ENCODE measurements at places on chromosomes 11 and 22.

GRCh38 chr11:73293356-73293936, 14.6 kb upstream of the ARHGEF17 start:
- DNase-seq = no peak

- DNase-seq = no peak
These were observed 161.9 kb upstream of the TTC12 start for GRCh38 chr11:113152500-113152899.

GRCh38 chr22:41932353-41932752, 5.7 kb upstream of the TNFRSF13C start:
- DNase-seq = no peak

DNA sequence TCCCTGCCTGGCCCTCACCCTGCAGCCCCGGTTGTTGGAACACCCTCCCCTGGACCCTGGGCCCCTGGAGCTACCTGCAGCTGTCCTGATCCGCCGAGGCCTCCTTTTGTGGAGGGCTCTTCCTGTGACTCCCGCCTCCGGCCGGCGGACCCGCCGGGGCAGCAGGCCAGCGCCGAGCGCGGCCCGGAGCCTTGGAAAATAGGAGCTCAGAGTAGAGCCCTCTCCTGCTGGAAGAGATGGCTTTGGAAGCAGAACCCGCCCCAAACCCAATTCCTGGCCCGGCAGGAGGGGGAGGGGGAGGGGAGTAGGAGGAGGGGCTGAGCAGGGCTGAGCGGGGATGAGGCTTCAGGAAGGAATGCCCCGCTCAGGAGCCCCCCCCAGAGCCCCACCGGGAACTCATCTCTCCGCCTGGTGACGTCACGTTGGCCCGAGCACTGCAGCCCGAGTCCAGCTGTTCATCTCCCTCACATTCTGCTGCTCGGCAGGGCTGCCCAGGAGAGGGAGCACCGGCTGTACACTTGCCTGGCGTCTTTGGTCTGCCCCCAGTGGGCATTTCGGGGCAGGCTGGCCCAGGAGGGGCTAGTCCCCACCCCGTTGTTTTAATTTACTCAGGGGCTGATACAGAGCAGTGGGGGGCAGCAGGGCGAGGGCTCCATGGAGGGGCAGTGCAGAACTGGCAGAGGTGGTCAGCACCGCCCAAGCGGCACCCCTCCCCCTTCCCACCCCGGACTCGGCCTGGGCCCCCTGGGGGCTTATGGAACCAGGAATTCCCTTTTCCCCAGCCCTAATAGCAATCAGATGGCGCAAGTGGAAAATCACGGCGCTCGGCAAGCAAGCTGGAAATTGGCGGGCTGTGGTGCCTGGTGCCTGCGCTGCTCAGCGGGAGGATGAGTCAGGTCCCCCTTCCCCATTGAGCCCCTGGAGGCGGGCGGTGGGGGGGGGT, at the start of gene MRGPRF:
TSS of gene MRGPRF (minus strand) at position 238 of the 943 bp plus-strand sequence. CDS start 3,345 bp downstream, outside the sequence.
- no peak for DNase-seq

- no peak for DNase-seq
These were observed 42.9 kb downstream of the IRAG1 start for GRCh38 chr11:10650630-10651029.

GRCh38 chr11:10575346-10576034, 7.0 kb upstream of the LYVE1 start:
- no peak for DNase-seq

DNA sequence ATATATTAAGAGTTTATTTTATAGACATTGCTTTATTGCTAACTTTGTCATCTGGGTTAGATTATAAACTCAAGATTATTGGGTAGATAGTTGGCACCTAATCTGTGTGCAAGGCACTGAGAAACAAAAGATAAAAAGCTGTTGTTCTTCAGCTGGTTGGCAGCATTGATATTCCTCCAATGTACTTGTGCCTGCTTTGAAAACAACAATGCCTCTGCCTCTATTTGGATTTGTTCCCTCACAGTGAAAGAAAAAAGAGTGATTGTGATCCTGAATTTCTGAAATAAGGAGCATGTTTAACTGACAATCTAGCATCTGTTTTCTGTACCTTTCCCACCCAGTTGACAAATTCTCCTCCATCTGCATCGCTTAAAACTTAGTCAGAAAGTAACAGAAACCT, 98.3 kb downstream of the TYR start:
- no peak for DNase-seq

DNA sequence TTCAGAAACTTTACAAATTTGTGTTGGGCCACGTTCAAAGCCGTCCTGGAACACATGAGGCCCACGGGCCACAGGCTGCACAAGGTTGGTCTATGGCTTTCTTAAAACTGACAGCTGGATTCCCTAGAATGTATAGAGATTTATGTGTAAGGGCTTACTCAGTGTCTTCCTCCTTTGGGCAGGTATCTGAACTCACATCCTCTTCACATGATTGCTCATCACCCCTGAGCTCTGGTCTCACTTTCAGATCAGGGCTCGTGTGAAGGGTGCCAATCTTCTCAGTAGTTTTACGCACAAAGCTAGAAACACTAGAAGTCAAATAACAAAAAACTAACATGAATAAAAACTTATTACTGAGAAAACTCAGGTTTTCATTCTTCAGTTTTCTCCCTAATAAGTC, 27.1 kb downstream of the HPS5 start:
- DNase-seq = no peak

DNA sequence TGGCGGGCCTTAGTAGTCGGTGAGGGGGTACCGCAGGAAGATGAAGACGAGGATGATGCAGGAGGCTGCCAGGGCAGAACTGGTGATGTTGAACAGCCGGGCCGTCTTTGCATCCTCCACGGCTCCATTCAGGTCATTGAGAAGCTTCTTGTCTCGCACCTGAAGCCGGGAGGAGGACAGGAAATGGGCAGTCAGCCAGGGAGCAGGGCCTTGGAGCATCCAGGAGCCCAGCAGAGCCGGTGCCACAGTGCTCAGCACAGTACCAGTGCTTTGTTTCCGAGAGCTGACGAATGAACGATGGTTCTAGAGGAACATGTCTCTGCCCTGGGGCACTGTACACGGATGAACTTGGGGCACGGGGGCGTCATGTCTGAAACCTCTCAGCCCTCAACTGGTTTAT, 15.1 kb downstream of the IFITM10 start:
- DNase-seq = no peak

DNA sequence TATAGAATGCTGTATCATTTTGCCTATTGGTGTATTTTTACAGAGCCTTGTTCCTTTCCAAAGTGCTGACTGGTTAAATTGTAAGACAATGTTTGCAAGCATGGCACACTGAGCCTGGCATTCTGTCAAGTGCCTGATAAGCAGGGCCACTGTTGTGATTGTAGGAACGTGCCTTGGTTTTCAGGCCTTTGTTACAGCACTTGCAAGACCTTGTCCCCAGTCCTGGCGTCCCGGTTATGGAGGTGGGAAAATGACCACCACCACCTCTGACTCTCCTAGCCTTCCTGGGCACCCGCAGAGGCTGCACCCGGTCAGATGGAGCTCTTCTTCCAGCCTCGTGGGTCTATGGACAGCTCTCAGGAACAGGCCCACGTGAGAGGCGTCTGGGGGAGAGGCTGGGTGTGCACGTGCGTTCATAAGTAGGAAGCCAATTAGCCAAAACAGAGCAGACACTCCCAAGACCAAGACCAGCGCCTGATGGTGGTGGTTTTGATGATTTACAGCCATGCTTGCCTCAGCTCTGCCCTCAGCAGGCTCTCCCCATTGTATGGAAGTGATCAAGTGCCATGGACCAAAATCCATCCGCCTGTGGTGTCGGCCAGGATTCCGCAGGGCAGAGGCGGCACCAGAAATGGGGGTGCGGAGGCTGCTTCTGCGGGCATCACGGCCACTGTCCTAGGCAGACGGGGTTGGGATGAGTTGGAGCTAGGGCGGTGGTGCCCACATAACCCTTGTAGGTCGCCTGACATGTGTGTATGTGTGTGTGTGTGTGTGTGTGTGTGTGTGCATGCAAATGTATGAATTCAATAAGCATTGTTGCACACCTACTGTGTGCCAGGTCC, 89.8 kb downstream of the RTL6 start:
- no peak for DNase-seq

GRCh38 chr11:92738276-92738675, 231.2 kb upstream of the MTNR1B start:
- DNase-seq = no peak

- DNase-seq = no peak
These were observed 18.4 kb upstream of the TLCD5 start for GRCh38 chr11:120306519-120307242.

- no peak for DNase-seq
These were observed 1519.7 kb upstream of the TENM4 start for GRCh38 chr11:80960381-80961029.

- DNase-seq = no peak
These were observed 750.7 kb downstream of the BRD1 start for GRCh38 chr22:49077036-49077393.

- DNase-seq = no peak
These were observed 1077.3 kb downstream of the TBC1D22A start for GRCh38 chr22:47839595-47840227.

- DNase-seq = no peak
These were observed 36.1 kb downstream of the RPUSD4 start for GRCh38 chr11:126175393-126175792.

GRCh38 chr11:88507771-88508417, 170.4 kb upstream of the CTSC start:
- no peak for DNase-seq

DNA sequence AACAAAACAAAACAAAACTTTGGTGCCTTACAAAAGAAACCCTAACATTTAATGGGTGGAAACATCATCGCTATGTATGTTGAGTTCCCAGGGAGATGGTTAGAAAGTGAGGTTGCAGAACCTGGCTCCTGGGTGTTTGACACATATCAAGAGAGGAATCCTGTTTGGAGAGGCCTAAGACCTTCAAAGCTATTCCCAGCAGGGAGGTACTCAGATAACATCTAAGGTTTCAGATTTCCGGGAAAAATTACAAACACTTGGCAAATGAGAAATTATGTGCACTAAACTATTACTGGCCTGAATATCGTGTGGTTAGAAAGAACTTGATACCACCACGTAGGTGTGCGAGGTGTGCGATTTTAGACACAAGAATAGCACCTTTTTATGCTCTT, 18.5 kb downstream of the TRIM5 start:
- no peak for DNase-seq

DNA sequence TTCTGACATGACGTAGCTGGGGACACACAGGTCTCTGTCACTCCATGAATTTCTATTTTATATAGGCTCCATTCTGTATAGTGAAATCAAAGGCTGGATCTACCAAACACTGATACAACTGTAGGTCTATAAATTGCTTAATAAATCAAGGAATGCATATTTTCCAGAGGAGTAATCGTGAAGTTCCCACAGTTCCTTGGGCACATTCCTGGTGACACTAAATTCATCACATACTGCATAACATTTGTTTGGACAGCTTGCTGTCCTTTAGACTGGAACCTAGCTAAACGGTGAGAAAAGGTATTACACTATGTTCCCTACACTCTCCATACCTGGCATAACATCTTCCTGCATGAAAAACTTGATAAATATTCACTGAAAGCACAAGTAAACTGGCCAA, 41.6 kb upstream of the UCP3 start:
- DNase-seq = no peak

DNA sequence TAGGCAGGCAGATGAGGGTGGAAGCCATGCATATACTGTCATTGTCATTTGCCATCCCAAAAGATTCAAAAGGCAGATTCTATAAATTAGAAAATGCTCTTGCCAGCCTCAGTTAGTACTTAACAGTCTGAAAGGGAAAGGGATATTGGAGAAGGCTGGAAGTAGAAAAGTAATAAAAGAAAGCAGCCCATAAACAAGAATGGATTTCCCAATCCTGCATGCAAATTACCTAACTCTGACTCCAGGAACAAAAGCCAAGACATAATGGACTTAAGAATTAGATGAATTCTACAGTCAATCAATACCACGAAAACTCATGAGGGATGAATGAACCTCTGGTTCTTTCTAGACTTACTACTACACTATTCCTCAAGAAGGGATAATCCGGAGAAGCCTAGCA, 5.9 kb downstream of the PAK1 start:
- DNase-seq = no peak

DNA sequence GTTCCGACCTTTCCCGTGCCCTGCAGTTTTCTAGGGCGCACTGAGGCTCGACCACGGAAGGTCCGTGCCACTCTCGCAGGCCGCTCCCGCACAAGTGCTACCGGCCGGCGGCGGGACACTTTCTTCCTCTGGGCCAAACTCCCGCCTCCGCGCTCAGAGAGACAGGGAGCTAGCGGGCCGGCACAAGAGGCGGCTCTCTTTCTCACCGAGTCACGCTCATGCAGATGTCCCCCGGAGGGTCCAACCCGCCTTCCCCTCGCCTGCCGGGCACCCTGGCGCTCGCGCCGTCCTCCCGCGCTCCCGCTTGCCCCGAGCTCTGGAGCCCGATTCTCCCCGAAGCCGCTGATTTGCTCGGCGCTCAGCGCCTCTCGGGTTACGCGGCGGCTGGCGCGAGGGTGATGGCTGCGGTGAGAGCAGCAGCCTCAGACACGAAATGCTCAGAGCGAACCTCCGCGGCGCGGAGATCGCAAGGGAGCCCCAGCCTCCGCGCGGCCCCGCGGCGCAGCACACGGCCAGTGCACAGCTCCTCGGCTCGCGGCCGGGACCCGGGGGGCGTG, 1.0 kb downstream of the LMO1 start:
- DNase-seq = no peak

GRCh38 chr11:8330404-8330803, 66.7 kb upstream of the LMO1 start:
- DNase-seq = no peak

GRCh38 chr11:108432783-108433182, 34.5 kb downstream of the C11orf65 start:
- no peak for DNase-seq

Data from activated naive CD4-positive, alpha-beta T cell (primary cell).